Ascending aorta (tissue), 2 donors: ENCODE measurements at places on chromosomes 16 and 17. TPM values are rescaled to one million over a fixed set of nuclear protein-coding genes. Genes with fewer than 3 reads are reported as not detected.

The PERCC1 gene
- total RNA-seq, result not detected

GRCh38 chr17:81483085-81483861, 29.3 kb downstream of the ACTG1 start:
- DNase-seq, result no peak

DNA sequence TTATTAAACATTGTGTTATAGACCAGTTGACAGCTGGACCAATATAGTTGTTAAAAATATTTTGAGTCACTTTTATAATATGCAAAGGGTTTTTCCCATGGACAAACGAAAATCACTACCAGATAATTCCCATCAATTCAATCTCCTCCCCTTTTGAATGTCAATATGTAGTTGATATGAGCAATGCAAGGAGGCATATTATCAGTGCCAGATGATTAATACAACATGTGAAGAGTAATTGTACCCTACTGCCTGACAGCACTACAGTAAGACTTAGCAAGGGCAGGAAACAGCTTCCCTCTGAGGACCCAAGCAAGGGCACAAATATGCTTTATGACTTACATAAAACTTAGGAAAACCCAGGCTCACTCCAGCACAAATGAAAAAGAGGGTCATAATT, 17.3 kb downstream of the KANSL1 start:
- no peak for DNase-seq

GRCh38 chr16:1564325-1564724, 30.9 kb downstream of the TMEM204 start:
- DNase-seq, result no peak

The GAS2L2 gene
- total RNA-seq, result not detected

GRCh38 chr17:77476931-77477805, 336.4 kb downstream of the SEC14L1 start:
- DNase-seq, result peak; percentile 73
